Bronchus fibroblast of lung (primary cell): ENCODE measurements at places on chromosomes 11 and 22. TPM values are rescaled to one million over a fixed set of nuclear protein-coding genes. Genes with fewer than 3 reads are reported as not detected.

Gene TMEM121B
- under 0.01 and 0.17 TPM in 2 replicates for total RNA-seq

Gene MUC2
- total RNA-seq, result not detected in 2 replicates

Gene KCNQ1OT1
- total RNA-seq, result 0.30 and 0.50 TPM in 2 replicates

Gene CCND1
- 112 and 125 TPM in 2 replicates for total RNA-seq
